Activated T-cell treated with anti-CD3 and anti-CD28 coated beads for 48 hours (primary cell): ENCODE measurements at places on chromosomes 12 and 14.

DNA sequence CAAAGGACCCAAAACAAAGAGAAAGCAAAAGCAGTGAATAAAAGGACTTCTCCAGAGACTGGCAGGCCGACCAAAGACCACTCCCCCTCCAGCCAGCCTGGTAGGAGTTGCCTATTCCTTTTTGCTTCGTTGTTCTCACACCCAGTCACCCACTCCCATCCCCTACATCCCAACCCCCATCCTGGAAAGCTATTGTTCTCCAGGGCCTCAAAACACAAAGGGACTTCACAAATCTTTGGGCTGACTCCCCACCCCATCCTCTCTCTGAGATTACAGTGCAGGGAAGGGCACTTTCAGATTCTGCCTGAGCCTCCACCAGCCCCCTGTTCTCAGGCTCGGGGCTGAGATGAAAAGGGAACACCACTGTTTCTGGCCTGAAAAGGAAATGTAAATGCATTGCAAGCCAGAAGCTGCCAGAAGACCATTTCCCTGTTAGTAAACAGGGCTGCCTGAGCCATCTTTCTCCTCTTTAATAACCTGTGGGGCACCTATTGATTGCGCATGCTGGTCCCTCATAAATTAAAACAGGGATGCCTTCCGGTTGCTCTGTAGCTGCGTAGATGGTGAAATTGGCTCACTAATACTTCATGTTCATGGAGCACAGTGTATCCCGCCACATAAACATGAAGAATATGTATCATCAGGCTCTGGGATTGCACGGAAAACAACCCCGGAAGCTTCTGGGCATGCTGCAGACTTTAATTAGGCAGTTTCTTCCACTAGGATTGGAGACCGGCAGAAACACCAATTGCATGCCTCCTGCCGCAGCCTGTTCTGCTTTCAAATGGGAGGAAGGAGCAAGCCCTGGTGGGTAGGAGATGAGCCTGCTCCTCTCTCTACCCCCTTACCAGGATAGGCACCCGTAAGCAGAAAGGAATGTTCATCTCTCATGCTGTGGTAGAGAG lies 130.3 kb upstream of the FUT8 start:
- no peak for DNase-seq

DNA sequence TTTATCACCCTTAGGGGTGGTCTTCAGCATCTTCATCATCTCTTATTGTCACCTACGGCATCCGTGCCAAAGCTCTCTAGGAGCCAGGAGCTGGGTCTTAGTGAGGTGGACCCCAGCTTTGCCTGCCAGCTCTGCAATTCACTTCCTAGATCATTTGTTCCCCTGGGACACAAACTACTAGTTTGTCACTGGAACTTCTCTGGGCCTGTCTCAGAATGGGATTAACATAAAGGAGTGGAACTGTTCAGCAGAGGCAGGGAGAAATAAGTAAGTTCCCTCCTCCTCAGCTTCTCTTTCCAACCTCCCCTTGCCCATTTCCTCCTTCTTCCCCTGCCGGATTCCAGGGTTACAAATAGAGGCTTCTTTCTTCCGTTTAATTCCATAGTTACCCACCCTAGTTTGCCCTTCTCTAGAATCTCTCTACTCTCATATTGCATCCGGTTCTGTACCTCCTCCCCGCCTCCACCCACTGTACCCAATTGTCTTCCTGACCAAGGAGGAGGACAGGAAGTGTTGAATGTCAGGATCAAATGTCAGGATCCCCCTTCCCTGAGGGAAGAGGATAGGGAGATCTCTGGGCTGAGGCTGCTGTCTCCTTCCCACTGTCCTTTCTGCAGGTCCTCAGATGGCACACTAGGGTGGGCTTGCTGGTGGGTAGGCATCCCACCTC lies 25.0 kb downstream of the LARP4 start:
- no peak for DNase-seq

DNA sequence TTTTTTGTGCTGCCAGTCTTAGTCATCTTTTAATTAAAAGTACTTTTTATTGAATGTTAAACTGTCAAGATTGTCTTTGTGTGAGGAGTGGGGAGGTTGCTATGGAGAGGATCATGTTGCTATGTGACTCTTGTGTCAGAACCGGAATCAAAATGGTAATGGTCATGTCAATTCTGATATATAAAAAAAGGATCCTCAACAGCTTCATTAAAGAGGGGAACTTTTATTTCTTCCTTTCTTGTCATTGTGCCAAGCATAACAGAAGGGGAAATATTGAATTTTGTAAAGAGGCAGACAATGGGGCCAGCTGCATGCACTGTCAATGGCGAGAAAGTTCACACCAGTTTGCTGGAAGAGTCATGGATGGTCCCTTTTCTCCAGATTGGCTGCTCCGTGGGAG lies 564.8 kb downstream of the VRK1 start:
- DNase-seq = no peak

- no peak for DNase-seq
Observed at GRCh38 chr12:26195250-26195640, at the start of gene SSPN. TSS of gene SSPN (plus strand) at chr12:26195573. CDS start at chr12:26195673, 100 bp downstream.

DNA sequence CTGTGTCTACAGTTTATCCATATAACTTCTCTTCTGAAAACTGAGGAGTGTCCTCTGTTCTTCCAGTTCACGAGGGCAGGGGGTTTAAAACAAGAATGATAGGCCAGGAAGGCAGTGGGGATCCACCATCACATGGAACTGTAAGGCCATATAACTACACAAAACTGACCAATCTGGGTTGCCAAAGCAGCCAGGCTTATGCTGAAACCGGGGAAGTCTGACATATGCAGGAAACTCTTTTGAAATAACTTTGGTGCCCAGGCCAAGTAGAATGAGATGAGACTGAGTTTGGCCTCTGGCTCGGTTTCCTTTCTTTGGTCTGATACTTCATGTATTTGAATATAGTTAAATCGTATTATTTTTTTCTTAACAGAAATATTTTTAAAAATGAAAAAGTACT lies 18.0 kb upstream of the ATF1 start:
- DNase-seq = no peak
